GM12865 (cell line): ENCODE measurements at places on chromosomes 3 and 15.

DNA sequence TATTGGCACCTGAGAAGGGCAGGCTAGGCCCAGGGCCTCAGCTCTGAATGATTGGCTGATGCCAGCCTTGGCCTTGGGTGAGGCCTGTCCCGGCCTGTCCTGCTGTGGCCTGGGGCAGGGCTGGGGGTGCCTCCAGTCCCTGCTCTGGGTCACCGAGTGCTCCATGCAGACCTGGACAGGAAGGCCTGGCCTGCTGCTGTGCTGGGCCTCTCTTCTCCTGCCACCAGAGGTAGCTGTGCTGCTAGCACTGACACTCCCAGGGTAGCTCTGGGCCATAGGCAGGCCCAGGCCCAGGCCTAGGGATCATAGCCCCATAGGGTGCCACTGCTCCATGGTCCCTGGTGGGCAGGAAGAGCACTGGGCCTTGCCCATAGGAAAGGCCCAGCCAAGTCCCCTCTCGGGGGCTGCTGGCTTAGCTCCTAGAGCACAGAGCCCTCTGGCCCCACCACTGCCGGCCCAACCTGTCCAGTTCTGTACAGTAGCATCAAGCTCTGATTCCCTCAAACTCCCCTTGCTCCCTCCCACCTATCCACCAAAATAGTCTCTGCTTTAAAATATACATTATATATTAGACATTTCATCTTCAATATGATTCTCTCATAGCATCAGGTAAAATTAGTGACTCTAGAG is 18.2 kb downstream of the ABTB1 start:
- DNase-seq, result peak; percentile 49

DNA sequence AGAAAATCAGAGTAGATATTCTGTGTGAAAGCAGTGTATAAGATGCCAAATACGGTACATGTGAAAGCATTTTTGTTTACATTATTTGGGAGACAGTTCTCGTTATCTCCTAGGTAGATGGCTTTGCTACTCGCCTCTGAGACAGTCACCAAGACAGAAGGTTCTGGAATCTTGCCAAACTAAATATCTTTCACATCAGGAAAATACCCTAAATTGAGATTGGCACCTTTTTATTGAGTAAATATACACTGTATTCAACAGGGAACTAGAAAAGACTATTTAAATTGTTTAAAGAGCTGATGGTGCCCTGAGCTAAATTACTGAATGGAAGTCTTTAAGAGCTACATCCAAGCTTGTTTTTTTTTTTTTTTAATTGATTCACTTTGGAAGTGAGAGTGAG is 3.4 kb downstream of the FGD5 start:
- DNase-seq, result no peak

DNA sequence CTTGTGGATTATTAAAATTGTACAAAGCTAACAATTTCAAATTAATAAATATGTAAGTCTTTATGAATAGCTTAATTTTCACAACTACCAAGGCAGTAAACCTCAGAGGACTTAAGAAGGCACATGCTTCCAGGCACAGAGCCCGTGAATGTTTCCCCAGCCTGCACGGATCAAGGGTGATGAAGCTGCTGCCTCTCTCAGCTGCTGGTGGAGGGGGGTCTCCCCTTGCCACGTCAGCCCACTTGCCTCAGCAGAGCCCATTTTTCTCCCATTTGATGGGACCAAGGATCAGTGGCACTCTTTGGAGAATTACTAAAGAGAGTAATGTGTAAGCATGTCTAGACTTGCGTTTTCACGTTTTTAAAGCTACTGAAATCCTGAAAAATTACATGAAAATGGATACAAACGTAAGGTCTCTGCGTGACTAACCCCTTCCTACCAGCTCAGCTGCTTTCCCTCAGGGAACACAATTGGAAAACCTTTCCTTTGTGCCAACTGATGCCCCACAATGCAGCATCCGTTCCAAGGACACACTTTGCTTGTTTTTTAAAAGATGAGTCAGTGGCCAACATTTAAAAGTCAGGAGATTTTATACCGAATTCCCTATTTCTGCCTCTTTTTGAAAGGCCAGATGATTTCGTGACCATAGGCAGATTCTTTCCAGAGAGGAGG is 494.1 kb downstream of the GABRG3 start:
- no peak for DNase-seq

- DNase-seq, result no peak
Measured at GRCh38 chr3:178170698-178171535, 365.3 kb upstream of the KCNMB2 start.

DNA sequence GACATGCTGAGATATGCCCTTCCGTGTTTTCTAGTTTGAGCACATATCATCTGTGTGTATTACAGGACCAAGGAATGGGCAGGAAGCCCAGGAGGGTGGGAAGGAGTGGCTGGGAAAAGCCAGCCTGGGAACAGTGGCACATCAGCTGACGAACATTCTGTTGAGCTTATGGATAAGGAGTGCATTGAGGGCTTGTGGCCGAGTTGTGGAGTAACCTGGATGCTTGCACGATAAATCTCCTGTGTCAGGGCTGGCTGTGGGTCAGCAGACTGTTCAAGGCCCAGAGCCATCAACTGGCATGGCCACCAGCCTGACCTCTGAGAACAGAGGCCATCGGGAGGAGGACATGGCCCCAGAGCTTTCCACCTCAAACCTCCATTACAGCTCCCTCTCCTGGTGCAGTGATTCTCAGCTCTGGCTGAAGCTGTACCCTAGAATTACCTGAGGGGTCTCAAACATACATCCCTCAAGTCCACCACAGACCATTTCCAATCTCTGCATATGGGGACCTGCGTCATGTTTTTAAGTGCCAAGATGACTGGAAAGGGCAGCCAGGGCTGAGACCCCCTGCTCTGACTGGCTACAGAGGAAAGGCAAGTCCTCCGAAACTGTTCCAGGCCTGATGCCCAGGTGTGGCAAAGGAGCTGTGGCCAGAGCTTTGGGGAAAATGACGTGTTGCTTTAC is 4.8 kb upstream of the VILL start:
- no peak for DNase-seq
